ENCODE measurements at places on chromosomes 4 and X. TPM values are rescaled to one million over a fixed set of nuclear protein-coding genes. Genes with fewer than 3 reads are reported as not detected.

- DNase-seq: no peak
Measured at GRCh38 chr4:98659106-98659592, 738 bp upstream of the TSPAN5 start.

DNA sequence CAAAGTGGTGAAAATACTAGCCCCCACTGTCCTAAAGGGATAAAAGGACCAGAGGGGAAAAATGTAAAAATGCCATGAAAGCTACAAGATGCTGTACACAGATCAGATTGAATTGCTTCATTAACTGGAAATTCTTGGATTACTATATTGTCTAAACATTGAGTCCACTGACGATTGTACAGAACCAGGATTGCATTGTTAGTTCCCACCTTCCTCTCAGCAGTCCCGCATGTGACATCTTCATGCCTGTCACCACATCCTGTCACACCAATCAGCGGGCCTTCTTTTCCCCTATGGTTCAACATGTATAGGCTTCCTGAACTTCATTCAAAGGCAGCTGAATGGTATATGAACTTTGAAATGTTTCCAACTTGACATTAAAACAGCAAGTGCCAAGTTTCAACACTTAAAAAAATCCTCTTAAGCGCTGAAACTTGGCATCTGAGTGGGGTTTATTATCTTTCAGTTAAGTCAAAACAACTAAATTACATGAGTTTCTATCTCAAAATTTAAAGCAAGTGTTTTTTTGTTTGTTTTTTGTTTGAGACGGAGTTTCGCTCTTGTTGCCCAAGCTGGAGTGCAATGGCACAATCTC lies 24.6 kb downstream of the ZRSR2 start:
- no peak for DNase-seq

GRCh38 chrX:103467156-103467555 lies 52.1 kb downstream of the RAB40A start:
- no peak for DNase-seq

- no peak for DNase-seq
Measured at GRCh38 chr4:161252520-161253141, 911.2 kb downstream of the FSTL5 start.

DNA sequence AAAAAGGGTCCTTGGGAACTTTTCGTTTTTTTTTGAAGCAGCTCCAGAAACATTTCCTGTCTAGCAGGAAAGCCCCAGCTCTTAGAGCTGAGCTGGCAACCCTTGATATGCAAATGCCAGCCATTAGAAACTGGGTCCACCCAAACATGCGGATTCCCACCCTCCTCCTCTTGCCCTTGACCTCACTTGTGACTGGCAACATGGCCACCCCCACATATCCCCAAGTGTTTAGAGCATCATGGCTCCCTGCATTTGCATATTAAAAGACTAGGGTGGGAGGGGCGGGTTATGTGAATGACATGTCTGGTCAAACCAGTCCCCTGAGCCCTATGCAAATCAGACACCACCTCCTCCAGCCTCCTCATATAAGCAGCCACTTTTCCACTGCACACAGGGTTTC lies 671.1 kb downstream of the FAT4 start:
- no peak for DNase-seq

DNA sequence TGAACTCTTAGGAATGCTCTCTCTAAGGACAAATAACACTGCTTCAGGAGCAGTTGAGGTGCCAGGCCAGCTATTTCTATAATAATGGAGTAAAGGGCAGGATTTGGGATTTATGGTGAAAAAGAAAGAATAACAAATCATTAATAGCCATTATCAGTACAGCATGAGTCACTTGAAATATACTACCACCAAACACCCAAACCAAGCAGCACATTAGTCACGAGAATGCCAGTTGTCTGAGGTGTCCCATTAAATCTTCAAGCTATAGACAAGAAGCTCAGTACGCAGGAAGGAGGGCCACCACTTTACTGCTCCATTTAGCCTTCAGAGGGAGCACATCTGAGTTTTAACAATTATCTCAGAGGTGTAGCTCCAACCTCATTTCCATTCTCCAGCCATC lies 106.8 kb upstream of the MAGEA10 start:
- no peak for DNase-seq

- DNase-seq: no peak
Measured at GRCh38 chrX:37759351-37759750, 20.5 kb upstream of the CYBB start.

GRCh38 chr4:83757121-83757621 lies 221.3 kb downstream of the GPAT3 start:
- no peak for DNase-seq

DNA sequence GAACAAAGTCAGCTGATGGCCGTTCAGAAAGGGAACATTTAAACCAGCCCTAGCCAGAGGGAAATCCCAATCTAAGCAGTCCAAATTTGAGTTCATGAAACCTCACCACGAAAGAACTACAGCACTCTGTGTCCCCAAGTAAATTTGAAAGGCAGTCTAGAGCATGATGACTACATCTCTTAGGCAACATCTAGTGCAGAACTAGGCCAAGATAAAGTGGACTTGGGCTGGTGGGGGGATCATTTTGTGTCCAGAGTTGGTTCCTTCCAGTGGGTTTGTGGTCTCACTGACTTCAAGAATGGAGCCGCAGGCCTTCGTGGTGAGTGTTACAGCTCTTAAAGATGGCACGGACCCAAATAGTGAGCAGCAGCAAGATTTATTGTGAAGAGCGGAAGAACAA lies 64.9 kb downstream of the KLHL4 start:
- no peak for DNase-seq

DNA sequence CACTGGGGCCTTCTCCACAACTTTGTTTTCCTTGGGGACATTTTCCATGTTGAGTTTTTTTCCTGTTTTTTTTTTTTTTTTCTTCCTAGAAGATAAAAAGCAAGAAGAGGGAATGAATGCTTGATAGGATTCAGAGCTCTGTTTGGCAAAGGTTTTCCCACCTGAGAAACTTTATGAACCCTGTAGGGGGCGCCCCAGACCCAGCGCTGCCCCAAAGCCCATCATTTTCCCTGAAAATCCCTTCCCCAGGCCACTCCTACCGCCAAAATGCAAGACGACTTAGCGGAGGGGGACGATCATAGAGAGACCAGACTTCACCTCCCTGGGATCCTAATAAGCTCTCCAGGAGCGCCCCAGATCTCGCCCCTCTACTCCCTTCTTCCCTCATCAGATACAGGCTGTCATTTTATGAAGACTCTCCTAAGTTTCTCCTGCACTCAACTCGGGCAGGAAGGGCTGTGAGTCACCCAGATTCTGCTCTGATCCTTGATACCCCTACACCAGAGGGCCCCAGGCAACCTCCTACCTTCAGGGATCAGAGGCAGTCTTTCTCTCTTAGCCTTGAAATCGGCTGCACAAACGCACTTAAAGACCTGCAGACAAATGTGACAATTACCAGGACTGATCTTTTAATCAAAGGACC lies 1.4 kb downstream of the BEX5 start:
- DNase-seq: no peak

DNA sequence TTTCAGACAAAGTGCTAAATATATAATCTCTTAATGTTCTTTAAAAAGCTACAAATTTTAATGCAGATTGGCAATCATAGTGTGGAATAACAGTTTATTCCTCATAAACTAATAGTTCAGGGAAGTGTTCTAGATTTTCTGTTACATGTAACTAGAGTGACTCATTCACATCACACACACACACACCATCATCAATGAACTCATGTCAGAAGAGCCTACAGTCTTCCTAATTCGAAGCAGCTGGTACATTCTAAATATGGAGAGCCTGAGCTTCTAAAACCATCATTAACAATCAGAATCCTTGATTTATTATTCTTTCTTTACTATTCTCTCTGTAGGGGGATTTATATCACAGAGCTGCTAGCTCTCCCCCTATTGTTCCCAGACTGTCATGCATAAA lies 49.6 kb downstream of the DKK2 start:
- no peak for DNase-seq

DNA sequence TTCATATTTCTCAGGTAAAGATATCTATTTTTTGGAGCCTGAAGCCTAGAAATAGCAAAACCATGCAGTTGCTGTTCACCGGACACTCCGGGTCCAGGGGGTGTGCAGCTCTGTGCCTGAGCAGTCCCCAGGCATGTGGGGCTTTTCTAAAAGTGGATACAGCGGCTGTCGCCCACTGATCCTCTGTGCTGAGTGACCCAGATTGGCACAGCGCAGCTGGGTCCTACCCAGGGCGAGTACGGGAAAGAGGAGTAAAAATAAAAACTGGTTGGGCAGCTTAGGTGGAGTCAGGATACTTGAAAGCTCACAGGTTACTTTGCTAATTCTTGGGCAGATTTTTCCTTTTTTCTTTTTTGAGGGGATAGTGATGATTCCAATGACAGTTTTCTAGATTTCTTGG lies 118.8 kb downstream of the UCHL1 start:
- no peak for DNase-seq

DNA sequence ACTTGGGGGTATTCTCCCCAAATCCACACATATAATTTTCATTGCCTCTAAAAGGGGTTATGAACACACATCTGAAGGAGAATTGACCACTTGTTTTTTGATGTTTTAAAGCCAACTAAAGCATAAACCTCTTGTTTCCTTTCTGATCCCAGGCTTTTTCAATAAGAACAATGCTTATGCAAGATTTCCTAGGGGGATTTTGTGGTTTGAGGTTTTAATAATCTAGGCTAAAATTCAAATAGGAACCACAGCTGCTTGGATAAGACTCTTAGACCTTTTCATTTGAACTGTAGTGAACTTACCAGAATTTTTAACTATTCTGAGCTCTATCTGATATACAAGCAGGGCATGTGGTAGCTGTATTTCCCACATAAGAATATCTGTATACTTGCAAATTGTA lies 651.1 kb downstream of the ANKRD50 start:
- no peak for DNase-seq

DNA sequence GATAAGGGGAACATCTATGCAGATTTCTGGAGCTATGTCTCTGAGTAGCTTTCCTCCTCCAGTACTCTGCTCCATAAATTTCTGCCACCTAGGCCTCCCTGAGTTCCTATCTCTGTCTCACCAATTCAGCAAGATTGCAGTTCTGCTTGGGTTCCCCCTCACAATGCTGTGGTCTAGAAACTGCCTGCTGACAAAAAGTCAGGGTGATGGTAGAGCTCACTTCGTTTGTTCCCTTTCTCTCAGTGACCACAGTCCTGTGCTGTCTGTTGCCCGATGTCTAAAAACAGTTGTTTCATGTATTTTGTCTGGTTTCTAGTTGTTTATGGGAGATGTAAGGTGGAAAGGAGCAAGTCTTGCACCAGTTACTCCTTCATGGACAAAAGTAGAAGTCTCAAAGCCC lies 41.1 kb downstream of the AMMECR1 start:
- peak; percentile 2 for DNase-seq

- DNase-seq: no peak
Measured at GRCh38 chr4:128512767-128513322, 225.2 kb upstream of the PGRMC2 start.

DNA sequence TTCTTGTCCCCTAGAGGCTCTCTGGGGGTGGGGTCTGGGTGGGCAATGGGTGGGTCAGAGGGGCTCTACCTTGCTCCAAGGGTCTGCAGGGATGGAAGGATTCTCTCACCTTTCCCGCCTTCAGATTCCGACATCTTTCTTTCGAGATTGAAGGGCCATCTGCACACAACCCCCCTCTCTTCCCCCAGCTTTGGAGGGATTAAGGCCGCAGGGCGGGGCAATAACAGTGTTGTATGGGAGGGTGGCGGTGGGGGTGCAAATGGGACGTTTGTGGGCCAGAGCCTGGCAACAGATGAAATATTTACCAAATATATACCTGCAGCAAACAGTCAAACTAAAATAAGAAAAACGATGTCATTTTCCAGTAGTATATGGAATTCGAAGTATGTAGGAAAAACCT lies at the start of gene CACNA1F:
Gene CACNA1F (minus strand): TSS at position 165 of the 400 bp plus-strand sequence. CDS start 31 bp downstream, at position 134.
- no peak for DNase-seq

DNA sequence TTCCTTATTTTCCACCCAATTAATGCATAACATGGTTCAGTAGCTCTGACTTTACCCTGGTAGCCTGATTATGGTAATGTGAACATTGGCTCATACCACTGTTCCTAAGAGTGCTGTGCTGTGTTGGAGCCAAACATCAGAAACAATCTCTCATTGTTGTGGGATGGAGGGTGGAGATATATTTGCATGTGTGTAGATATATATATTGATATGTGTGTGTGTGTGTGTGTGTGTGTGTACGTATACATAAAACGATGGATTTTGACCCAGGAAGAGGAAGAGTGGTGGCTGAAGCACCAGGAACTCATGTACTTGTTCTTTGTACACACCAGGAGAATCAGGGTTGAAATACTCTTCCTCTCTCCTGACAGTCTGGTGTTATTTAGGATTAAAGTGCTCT lies 247.7 kb downstream of the IL15 start:
- no peak for DNase-seq

DNA sequence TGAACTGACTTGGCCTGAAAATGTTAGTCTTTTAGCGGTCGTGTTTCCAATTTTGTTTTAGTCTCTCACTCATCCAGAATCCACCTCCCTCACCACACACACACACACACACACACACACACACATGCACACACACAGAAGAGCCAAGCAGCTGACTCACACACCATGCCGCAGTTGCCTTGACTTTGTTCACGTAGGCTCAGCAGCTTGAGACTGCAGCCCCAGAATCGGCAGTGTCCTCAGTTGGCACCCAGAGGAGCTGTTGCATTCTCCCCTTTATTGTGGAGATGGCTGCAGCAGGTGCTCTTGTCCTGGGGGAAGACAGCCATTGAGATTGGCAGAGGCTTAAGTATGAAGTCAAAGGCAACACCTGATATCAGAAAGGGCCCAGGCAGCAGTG lies 20.9 kb upstream of the XPNPEP2 start:
- no peak for DNase-seq

GRCh38 chr4:94341481-94342370 lies 910 bp downstream of the HPGDS start:
- no peak for DNase-seq

DNA sequence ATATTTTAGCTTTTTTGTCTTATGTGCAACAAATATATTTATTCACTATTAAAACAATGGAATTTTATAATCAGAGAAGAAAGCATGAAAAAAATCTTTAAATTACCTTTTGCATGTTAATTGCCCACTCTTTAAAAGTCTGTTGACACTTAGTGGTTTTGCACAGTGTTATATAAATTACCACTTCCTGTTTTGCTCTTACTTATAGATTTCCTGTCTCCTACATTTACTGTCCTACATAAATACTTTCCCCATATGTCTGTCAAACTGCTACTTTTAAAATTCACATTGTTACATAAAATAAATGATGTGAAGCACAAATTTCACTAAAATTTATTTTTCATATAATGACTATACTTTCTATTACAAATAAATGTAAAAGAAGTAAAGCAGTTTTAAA lies 161.1 kb upstream of the NDST4 start:
- DNase-seq: no peak

The RNF150 gene
- not detected for total RNA-seq

The PABPC5 gene
- total RNA-seq: not detected

The SSX2 gene
- not detected for total RNA-seq

The SMIM10 gene
- total RNA-seq: 0.37 TPM

The SERTM2 gene
- total RNA-seq: not detected

The FGF13 gene
- not detected for total RNA-seq

The ZNF732 gene
- total RNA-seq: not detected

The GAGE12F gene
- total RNA-seq: not detected

The FAM184B gene
- not detected for total RNA-seq

The RGN gene
- total RNA-seq: 0.25 TPM

The TCP11X2 gene
- not detected for total RNA-seq

The RRAGB gene
- 22.3 TPM for total RNA-seq
